ENCODE measurements at places on chromosomes 12 and 14.
A peak's percentile ranks its signal among the peaks of the same experiment; 100 is the strongest.

GRCh38 chr12:38648813-38649212 is 256.6 kb downstream of the CPNE8 start:
- no peak for DNase-seq

DNA sequence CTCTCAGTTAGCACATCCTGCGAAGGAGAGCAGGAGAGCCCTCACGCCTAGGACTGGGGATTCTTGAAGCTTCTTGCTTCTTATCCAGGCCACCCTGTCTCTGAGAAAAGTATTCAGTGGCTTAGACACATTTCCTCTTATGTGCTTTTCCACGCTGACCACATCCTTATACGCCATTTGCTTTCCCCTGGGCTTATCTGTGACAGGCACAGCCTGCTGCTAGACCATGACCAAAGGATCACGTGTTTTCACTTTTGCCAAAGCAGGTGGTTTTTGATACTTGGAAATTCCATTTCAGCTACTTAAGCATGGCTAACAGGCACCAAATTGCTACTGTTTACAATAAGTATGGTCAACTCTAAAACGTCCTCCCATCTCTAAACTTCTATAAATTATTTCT is 587.4 kb downstream of the AACS start:
- DNase-seq = no peak

DNA sequence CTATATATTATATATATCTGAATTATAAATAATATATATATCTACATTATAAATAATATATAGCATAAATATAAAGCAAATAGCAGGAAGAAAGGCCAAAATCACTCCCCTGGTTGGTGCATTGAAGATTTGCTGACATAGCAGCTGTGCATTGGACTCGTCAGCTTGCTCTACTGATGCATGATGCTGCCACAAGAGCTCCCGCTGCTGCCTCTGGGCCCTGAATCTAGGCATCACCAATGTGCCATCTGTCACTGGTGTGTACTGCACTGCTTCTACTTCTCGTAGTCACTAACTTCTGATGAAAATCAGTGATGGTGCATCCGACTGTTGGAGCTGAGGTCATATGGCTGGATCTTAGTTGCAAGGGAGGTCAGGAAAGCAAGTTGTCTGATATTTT is 205.0 kb downstream of the ADAMTS20 start:
- no peak for DNase-seq

- DNase-seq = peak; percentile 24
Measured at GRCh38 chr14:92987713-92988510, 65.0 kb downstream of the CHGA start.

DNA sequence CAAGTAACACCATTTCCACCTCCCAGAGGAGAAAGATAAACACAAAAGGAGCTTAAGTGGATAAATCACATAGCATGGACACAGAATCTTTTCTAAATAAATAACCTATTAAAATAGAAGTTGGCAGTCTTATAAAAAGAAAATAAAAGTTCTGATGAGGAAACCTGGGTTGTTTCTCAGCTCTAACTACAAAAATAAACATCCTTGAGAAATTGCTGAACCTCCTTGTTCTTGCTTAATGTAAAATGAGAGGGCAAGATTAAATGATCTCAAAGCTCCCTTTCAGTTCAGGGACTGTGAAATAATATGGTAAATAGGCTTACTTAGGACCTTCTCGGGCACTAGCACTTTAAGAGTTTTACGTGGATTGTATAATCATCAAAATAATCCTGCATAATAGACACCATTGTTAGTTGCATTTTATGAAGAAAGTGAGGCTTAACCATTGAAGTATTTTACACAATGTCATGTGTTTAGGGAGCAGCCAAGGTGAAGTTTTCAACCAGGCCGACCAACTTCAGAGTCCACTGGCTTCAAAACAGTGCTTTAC is 214.0 kb upstream of the NOVA1 start:
- no peak for DNase-seq

- DNase-seq = no peak
Measured at GRCh38 chr12:532908-533565, 73.3 kb downstream of the B4GALNT3 start.

- DNase-seq = peak; percentile 50
Measured at GRCh38 chr14:37596790-37597472, 1.5 kb downstream of the TTC6 start.

- no peak for DNase-seq
Measured at GRCh38 chr12:48025281-48025680, 21.0 kb upstream of the COL2A1 start.

- DNase-seq = no peak
Measured at GRCh38 chr14:75827331-75827730, 154.5 kb downstream of the TGFB3 start.

GRCh38 chr12:7374423-7375144 is 69.4 kb downstream of the CD163L1 start:
- DNase-seq = no peak

- no peak for DNase-seq
Measured at GRCh38 chr14:32171469-32171868, 30.4 kb upstream of the RNU6-7 start.

DNA sequence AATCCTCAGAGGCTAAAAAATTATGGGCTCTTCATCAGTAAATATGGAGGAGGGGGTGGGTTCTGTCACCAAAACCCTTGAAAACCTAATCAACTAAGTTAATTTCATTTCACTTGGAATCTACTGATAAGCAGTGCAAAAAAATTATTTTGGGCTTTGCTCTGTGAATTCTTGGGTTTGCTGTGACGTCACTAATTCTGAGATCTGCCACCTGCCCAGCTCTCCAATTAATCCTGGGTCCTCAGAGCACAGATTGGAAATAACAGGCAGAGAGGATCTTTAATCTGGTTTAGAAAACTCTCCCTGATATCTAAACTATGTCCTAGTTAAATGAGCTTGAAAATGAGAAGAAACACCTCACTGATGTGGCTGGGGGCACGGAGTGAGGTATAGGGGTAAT is 903.2 kb downstream of the AACS start:
- no peak for DNase-seq

DNA sequence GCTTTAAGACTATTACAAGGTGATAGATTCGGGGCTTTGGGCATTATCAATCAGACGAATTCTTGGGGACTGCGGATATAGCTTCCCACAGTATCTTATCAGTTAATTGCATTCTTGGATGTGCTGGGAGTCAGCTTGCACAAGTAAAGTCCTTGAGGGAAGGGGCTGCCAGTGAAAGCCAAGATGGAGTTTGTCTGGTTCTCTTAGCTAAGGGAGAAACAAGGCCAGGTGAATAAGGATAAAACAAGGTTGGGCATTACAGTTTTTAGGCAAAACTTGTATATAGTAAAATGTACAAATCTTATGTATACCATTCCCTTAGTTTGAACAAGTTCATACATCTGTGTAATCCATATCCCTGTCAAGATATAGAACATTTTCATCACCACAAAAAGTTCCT is 5.5 kb downstream of the FBXO34 start:
- DNase-seq = no peak

- peak; percentile 91 for DNase-seq
Measured at GRCh38 chr12:3135522-3136461, 58.6 kb downstream of the TSPAN9 start.

DNA sequence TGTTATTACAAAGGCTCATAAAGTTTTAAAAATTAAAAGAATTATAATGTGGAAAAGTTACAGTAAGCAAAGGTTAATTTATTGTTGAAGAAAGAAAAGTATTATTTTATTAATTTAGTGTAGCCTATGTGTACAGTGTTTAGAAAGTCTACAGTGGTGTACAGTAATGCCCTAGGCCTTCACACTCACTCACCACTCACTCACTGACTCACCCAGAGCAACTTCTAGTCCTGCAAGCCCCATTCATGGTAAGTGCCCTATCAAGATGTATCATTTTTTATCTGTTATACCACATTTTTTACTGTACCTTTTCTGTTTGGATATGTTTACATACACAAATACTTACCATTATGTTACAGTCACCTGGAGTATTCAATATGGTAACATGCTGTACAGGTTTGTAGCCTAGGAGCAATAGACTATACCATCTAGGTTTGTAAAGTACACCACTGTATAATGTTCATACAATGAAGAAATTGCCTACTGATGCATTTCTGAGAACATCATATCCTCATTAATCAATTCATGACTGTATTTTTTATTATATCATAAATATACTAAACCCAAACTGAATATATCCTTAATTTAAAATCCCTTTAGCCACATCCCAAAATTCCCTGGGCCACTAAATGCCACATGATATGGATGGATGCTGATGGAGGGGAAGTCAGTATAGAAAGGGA is 43.6 kb upstream of the NID2 start:
- peak; percentile 41 for DNase-seq

DNA sequence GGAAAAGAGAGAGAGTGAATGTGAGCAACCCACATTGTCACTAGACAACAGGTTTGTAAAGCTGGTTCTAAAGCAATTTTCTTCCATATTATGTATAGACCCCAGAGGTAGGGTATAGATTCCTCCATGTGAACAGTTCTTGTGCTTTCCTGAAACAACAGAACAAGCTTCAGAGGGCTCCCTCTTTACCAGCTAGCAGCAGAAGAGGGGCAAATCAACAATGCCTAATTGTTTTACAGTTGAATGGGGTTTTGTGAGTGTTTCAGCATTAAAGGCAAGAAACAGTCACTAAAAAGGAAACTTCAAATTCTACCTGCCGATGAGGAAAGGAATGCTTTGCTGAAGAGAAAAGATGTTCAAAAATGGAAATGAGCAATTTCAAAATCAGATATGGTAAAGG is 341.2 kb upstream of the KITLG start:
- no peak for DNase-seq

GRCh38 chr12:40225984-40226602 is 1.3 kb downstream of the LRRK2 start:
- no peak for DNase-seq

DNA sequence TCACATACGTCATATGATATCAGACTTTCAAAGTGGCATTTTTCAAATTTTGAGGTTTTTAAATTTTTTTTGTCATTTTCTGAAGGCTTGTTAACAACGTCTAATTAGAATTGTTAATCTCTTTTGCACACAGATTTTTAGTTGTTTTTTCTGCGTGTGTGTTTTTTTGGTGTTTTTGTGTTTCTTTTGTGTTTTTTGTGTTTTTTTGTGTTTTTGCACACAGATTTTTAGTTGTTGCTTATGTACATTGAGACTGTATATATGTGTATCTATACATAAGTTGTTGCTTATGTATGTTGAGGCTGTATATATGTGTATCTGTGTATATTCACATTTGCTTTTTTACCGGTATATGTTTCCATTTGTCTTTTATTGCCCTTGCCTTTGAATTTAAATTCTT is 30.8 kb downstream of the ARID2 start:
- DNase-seq = no peak

GRCh38 chr14:68786491-68787091 is 6.3 kb downstream of the ZFP36L1 start:
- no peak for DNase-seq

DNA sequence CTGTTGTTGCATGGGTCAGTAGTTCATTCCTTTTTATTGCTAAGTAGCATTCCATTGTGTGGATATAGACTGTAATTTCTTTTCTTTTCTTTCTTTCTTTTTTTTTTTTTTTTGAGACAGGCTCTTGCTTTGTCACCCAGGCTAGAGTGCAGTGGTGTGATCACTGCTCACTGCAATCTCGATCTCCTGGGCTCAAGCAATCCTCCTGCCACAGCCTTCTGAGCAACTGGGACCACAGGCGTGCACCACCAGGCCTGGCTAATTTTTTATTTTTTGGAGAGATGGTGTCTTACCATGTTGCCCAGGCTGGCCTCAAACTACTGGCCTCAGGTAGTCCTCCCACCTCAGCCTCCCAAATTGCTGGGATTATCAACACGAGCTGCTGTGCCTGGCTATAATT is 5.2 kb downstream of the ATP6V0A2 start:
- no peak for DNase-seq

DNA sequence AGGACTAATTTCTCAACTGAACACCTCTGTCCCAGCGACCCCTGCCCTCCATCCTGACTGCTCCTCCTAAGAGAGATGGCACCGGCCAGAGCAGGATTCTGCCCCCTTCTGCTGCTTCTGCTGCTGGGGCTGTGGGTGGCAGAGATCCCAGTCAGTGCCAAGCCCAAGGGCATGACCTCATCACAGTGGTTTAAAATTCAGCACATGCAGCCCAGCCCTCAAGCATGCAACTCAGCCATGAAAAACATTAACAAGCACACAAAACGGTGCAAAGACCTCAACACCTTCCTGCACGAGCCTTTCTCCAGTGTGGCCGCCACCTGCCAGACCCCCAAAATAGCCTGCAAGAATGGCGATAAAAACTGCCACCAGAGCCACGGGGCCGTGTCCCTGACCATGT is 756 bp downstream of the RNASE7 start:
- no peak for DNase-seq

GRCh38 chr12:94762259-94762942 is 112.0 kb upstream of the TMCC3 start:
- DNase-seq = no peak

DNA sequence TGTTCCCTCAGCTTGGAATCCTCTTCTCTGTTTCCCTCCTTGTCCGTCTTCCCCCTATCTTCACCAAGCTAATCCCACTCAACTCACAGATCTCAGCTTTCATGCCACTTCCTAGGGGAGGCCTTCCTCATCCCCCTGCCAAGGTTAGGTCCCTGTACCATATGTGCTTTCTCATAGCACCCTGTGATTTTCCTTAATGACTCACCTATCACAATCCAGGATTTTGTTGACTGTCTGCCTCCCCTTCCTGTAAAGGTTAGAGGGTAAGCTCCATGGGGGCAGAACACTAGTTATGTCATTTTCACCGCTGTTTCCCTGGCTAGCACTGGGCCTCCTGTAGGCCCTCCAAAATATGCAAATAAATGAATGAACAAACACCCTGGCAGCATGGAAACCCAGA is 57.6 kb downstream of the CRADD start:
- DNase-seq = no peak

- DNase-seq = no peak
Measured at GRCh38 chr12:93970900-93971688, 177.3 kb upstream of the PLXNC1 start.

DNA sequence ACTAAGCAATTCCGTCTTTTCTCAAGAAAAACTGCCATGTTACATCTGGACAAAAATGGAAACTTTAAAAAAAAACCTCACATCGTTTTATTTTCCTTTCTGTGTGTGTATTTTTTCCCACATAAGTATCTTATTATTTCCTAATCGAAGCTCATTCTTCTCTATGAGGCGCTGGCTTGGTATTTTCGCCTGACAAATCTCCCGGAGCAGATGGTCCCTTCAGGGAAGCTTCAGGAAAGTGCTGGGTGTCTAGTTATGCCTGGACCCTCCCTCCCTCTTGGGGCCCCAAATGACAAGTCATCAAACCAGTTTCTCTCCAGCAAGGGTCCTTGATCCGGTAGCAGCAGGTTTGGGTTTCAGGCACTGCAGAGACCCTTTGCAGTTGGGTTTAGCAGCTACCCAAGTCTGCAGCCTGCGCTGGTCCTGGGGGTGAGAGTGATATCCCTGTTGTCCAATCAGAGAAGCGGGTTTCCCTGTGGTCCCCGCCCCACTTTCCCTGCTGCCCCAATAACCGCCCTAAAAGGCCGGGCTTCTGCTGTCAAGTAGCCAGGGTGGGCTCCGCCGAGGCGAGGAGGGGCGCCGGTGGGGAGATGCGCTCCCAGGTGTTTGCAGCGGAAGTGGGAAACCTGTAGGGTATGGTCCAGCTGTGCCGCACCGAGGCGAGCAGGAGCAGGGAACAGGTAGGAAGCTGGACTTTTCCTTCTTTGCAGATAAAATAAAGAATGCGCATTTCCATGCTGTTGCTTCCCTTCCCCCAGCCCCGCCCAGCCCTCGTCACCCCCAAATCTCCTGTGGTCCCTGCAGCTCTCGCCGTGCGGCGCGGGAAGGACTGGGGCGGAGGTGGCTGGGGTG is at the start of gene CNTN1:
CNTN1 (plus strand) TSS at position 527 of the 852 bp plus-strand sequence.
- DNase-seq = peak; percentile 94
